ENCODE measurements at places on chromosomes 3 and 15.

- DNase-seq = no peak
These were observed 547 bp upstream of the PCCB start for GRCh38 chr3:136249593-136249992.

DNA sequence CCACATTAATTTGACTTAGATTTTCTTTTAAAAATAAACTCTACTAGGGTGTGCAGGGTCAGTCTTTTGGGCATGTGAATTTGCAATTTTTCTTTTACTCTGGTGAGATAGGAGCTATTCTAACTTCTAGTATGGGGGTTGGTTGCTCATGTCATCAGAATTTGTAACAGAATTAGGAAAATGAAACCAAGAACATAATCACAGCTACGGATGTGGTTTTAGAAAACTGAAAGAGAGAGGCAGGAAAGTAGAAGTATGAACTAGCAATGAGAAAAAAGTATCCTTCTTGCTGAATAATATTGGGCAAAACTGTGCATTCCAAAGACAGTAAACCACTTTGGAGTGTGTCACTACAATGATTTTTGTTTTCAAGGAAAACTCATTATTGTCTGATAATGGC, 43.3 kb downstream of the ADPGK start:
- DNase-seq = no peak

GRCh38 chr3:195717416-195717815, 3.4 kb upstream of the MUC20 start:
- DNase-seq = no peak

DNA sequence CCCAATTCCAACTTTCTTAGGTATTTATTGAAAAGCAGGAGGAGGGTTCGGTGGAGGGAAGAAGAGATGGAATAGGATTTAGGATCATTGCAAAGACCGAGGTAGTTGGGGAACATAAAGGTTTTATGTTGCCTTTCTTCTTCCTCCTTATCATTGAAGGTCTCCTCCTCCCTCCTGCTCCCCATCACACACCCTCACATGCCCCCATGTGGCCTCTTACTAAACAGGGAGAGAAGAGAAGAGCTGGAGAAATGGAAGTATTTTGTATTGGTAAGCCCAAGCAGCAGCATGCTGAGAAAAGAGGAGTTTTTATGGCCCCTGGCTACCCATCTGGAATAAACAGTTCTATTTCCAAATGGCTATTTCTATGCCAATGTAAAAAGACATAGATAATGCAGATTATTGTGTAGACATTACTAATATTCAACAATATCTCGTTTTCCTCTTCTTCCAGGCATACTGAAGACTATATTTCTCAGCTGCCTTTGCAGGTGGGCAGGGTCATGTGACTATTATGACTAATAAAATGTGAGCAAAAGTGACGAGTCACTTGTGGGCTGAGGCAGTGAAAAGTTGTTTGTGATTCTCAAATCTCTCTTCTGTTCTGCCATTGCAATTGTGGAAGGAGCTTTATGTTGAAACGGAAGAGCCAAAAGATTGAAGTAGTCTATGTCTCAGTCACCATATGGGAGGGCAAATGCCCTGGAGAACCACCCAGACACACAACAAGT, 5.2 kb upstream of the GPR176 start:
- no peak for DNase-seq

DNA sequence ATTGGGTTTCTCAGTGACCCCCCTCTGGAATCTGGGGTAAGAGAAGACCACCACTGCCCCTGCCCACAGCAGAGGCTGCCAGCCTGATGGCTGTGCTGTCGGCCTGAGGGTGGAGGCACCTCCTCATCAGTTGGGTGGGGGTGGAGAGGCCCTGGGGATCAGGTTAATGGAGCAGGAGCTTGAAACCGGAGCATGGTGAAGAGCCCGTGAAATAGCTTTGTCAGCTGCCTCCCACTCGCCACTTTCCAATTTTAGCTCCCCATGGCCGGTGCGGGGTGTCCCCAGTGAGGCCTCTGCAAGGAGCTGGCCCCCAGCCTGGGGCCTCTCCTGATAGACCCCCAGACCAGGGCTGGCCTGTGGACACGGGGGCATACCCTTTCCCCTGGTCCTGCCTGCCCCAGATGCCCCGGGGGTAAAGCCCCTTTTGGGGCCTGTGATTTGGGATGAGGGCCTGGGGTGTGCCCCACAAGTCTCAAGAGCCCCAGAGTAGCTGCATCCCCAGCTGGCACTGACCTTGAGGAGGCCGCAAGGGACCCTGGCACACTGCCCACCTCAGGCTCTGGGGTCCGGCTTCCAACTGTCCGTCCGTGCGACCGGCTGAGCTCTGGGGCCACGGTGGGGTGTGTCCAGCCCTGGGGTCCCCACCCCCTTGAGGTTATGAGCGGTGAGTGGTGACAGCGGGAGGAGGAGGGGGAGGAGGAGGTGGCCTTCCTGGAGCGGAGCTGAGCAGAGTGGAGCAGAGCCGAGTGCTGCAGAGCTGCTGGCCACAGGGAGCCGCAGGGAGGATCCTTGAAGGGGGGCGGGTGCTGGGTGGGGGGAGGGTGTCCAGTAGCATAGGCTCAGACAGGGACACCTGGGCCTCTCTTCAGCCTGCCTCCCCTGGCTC, at the start of gene HHATL:
Gene HHATL, minus strand, starts transcription at position 733 of the 886 bp plus-strand sequence. CDS start 1,972 bp downstream, outside the sequence.
- no peak for DNase-seq

- no peak for DNase-seq
These were observed 9.3 kb upstream of the TM4SF18 start for GRCh38 chr3:149342413-149343380.

DNA sequence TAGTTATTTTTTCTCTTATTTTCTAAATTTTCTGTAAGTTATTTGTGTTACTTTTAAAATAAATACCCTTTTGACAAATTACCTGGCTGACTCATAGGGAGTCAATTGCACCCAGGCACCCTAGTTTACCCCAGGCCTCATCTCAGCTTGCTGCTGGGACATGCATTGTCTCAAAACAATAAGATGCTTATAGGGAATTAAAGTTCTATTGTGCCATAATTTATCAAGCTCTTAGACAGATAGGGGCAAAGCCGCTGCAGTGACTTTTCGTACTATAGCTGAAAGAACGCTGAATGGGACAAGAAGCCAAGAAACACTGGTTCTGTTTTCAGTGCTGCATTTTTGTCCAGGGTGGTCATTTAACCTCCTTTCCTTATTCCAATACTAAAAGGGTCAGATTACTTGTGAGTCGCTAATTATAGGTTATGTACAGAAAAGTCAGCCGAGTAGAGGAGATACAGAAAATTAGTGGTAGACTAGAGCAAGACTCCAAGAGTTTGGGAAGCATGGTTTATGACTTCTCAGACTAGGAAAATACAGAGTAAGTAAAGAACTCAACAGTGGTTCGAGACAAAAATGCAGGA, 50.3 kb downstream of the EXD1 start:
- DNase-seq = no peak

DNA sequence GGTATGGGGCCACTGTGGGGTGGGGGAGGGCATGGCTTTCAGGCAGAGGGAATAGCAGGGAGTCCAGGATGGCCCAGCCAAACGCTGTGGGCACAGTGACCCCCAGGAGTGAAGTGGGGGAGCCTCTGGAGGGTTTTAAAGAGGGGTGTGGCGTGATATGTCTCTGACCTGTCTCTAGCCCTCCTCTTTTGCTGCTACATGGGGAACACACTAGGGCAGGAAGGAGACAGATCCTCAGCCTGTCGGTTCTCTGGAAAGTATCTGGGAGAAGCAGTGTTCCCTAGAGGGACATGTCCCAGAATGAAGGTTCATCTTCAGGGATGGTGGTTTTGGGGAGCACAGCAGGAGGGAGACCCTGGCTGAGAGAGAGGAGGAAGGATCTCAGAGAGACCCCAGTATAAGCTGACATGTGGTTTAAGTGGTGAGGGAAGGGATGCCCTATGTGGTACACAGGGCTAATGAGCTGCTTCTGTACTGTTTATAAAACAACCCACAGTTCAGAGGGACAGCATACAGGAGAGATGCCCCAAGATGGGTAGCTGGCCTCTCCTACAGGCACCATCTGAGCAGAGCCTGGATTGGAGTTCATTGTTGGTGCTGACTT, 37.7 kb downstream of the TRIM71 start:
- no peak for DNase-seq

GRCh38 chr3:85838921-85839320, 880.1 kb downstream of the CADM2 start:
- DNase-seq = no peak

DNA sequence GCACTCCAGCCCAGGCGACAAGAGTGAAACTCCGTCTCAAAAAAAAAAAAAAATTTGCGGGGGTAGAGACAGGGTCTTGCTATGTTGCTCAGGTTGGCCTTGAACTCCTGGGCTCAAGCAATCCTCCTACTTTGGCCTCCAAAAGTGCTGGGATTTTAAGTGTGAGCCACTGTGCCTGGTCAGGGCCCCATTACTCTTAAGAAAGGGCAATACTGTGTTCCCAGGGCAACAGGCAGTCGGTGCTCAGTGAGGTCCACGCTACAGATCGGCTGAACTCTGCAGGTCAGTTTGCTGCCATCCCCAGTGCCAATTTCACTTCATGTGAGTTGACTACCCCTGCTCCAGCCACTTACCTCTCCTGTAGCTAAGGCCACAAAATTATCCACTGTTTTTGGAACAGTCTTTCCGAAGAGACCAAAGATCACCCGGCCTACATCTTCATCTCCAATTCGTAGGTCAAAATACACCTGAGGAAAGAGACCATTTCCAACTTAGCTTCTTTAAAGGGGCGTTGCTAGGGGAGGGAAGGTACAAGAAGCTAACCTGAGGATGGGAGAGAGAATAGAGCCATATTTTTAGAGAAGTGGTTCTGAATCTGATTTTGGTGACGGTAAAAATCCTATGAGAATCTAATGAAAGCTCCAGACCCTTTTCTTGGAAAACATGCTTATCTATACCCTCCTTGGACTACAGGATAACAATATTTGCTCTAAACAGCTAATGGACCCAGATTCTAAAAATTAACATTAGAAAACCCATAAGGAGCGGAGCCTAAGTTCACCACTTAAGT, 939 bp downstream of the PPIB start:
- DNase-seq = no peak

DNA sequence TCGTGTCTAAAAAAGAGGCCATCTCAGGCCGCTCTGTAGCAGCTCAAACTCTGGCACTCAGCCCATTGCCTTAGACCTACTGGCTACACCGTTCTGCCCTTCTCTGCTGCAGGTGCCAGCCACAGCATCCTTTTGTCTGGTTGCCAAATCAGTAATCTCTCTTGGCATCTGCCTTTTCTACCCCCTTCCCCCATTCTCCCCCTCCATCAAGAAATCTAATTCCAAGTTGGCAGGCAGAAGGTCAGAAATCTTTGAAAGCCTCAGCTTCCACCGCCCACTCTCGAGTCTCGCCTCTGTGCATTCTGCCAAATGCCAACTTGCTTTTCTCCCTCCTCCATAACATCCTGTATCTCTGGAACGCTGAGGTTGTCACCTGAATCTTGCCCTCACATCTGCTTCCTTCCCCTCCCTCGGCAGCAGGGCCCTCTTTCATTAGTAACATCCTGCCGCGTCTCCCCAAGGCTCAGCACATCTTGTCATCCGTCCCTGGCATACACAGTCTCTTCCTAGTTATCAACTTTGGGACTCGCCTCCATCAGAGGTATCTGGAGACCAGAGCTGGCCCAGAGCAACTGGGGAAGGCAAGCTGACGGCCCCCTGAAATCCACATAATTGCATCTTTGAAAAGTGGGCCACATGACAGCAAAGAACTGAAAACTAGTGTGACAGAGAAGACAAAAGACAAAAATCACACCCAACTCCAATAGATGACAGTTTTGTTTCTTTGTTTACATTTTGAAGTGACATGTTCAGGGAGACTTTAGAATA, 312.0 kb upstream of the CCDC54 start:
- no peak for DNase-seq
